Lower leg skin (tissue), 4 donors: ENCODE measurements at places on chromosomes 13 and 19. TPM values are rescaled to one million over a fixed set of nuclear protein-coding genes. Genes with fewer than 3 reads are reported as not detected.
A peak's percentile ranks its signal among the peaks of the same experiment; 100 is the strongest.

APOC4 gene
- not detected for total RNA-seq

GRCh38 chr13:103277959-103278694, 211.9 kb upstream of the SLC10A2 start:
- no peak for DNase-seq

DNA sequence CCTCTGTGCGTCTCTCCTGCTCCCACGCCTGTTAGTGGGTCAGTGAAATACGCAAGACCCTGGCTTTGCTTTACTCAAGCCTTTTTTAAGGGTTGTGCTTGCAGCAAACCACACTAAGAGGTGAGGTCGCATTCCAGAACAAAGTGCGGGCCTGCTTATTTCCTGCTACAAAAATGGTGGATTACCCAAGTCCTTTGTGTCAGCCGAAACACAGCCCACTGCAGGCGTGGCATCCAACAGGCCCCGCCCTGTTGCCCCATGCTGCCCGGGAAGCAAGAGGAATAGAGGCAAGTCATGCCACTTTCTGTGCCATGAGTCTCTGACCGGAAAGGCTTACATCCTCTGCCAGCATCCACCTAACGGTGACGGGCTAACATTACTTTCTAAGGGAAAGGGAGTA, 7.7 kb upstream of the IRS2 start:
- DNase-seq: no peak

KLK2 gene
- 31.2 TPM for total RNA-seq

SOX1 gene
- total RNA-seq: not detected

DNA sequence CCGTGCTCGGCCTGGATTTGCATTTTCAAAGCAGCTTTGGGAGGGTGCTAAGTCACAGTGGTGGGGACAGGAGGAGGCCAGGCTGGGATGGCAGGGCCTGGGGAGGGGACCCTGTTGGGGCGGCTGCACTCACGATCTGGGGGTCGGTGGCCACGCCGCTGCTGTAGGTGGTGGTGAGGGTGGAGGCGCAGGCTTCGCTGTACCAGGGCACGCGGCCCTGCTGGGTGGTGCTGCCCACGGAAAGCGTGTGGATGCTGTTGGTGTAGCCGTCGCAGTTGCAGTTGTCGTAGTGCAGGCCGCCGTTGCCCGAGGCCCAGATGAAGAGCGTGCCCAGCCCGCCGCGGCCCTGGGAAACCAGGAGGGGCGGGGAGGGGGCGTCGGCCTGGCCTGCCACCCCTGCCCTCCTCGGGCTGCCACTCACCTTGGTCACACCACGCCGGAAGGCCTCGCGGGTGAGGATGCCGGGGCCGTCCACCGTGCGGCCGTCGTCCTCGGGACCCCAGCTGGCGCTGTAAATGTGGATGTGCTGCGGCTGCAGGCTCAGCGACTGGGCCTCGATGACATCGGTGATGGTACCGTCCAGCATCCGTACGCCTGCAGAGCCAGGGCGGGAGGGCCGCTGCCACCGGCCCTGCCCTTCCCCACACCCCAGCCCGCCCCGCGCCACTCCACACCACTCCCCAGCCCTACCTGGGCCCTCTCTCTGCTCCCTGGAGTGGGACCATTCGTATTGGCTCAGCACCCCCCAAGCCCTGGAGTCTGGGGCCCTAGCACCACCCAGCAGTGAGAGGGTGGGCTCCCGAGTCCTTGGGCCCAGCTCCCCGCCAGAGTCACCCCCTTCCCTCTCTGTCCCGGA, 3.2 kb downstream of the PCSK4 start:
- DNase-seq: no peak

DNA sequence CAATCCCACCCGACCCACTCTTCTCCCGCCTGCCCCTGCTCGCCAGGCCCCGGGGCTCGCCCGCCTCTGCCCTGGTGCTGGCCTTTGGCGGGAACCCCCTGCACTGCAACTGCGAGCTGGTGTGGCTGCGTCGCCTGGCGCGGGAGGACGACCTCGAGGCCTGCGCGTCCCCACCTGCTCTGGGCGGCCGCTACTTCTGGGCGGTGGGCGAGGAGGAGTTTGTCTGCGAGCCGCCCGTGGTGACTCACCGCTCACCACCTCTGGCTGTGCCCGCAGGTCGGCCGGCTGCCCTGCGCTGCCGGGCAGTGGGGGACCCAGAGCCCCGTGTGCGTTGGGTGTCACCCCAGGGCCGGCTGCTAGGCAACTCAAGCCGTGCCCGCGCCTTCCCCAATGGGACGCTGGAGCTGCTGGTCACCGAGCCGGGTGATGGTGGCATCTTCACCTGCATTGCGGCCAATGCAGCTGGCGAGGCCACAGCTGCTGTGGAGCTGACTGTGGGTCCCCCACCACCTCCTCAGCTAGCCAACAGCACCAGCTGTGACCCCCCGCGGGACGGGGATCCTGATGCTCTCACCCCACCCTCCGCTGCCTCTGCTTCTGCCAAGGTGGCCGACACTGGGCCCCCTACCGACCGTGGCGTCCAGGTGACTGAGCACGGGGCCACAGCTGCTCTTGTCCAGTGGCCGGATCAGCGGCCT, 4.1 kb downstream of the LRFN3 start:
- DNase-seq: no peak

GRCh38 chr13:38898481-38898880, 92.2 kb downstream of the STOML3 start:
- no peak for DNase-seq

FBN3 gene
- not detected for total RNA-seq

DNA sequence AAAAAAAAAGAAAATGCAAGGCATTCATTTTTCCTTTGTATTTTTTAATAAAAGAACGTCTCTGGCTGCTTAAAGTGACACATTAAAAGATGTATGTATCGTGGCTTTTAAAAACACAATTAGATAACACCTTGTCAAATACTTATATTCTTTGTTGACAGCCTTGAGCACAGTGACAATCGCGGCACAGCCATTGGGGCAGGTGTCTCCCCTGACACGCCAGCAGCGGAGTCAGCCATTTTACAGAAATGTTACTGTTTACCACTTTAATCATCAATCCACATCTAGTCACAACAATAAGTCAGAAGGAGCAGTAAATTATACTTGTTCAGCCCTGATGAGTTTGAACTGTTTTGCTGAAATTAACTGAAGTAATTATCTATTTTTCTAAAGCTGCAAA, 224.1 kb downstream of the ZNF536 start:
- no peak for DNase-seq

DNA sequence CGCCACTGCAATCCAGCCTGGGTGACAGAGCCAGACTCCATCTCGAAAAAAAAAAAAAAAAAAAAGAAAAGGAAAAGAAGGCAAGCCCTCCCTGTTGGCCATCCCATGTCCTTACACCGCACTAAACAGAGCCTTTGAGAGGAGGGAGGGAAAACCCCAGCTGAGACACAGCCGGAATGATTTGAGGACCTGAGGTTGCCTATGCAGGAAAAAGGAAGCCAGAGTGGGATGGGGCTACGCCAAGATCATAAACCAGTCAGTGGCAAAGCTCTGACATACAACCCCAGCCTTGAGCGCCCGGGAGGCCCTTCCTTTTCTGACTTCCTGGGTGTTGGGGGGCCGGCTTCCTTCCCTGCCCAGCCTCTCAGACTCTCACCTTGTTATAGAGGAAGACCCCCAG, 12.5 kb upstream of the CHERP start:
- no peak for DNase-seq

GRCh38 chr19:37943480-37943879, 36.5 kb downstream of the SIPA1L3 start:
- DNase-seq: no peak

TMEM255B gene
- total RNA-seq: 3.7 TPM

ZNF726 gene
- 12.8 TPM for total RNA-seq

DNA sequence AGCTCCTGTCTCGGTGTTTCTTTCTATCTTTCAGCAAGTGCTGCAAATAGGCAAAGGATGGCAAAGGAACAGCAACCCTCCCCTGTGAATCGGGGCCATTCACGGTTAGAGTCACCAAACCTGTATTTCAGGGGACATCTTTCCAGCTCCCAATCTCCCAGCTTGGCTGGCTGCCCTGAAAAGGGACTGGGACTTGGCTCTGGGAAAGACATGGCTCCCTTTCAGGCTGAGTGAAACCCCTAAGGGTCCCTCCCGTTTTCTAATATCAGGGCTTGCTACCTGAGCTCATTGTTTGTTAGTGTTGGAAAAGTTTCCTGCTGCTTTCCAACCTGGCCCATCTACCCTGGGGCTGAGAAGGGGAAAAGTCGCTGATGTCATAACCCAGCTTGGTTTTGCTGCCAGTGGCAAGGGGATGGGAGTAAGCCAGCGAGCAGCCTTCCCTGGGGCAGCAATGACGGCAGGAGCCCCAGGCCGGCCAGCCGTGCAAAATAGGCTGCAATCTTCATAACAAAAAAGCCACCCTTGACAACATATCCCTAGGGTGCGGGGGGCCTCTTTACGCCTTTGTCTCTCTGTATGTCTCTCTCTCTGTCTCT, 29.9 kb downstream of the SERP2 start:
- DNase-seq: peak; percentile 46

ZNF791 gene
- total RNA-seq: 31.1 TPM

DNA sequence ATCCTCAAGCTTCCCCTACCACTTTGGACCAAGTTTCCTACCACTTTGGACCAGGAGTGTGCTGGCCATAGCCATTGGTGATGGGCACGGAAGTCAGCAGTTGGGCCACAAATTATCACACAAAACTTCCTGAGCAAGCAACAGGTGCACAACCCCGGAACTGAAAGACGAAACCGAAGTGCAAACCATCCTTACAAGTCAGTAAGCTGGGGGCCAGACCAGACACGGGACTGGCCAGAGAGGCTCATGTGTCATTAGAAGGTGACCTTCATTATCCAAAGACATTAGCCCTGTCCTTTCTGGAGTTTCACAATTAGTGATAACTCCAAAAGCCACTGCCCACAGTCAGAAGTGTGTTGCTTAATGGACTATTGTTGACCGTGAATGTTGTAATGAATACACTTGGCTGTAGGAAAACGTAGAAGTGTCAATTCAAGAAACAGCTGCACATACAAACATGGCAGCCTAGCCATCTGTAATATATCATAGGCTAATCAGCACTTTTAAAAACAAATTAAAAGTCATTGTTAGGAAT, 244.1 kb upstream of the IRS2 start:
- no peak for DNase-seq

DNA sequence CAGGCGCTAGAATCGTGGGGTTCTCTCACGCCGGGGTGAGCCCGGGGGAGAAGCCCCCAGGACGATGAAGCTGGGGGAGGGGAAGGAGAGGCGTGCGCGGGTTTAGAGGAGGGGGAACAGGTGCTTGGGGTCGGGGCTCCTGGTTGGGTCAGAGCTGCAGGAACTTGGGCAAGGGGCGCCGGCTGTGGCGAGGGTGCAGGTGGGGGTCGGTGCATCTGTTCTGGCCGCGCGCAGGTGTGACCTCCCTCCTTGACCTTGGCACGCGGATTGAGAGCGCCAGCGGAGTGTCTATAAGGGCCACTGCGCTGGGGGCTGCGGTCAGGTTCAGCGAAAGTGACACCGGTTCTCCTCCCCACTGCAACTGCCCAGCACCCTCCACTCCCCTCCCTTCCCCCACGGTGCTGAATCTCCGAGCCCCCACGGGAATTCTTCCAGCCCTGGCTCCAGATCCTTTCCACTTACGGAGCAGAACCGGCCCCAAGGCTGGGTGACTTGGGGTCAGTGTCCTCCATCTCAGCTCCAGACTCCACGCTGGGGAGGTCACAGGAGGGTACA, 618 bp downstream of the TMEM38A start:
- DNase-seq: peak; percentile 87

SLITRK6 gene
- total RNA-seq: 4.7 TPM

GRCh38 chr19:47427241-47428176, 8.2 kb upstream of the MEIS3 start:
- DNase-seq: peak; percentile 91

COX7A1 gene
- total RNA-seq: 1.1 TPM

CATSPERD gene
- not detected for total RNA-seq

DNA sequence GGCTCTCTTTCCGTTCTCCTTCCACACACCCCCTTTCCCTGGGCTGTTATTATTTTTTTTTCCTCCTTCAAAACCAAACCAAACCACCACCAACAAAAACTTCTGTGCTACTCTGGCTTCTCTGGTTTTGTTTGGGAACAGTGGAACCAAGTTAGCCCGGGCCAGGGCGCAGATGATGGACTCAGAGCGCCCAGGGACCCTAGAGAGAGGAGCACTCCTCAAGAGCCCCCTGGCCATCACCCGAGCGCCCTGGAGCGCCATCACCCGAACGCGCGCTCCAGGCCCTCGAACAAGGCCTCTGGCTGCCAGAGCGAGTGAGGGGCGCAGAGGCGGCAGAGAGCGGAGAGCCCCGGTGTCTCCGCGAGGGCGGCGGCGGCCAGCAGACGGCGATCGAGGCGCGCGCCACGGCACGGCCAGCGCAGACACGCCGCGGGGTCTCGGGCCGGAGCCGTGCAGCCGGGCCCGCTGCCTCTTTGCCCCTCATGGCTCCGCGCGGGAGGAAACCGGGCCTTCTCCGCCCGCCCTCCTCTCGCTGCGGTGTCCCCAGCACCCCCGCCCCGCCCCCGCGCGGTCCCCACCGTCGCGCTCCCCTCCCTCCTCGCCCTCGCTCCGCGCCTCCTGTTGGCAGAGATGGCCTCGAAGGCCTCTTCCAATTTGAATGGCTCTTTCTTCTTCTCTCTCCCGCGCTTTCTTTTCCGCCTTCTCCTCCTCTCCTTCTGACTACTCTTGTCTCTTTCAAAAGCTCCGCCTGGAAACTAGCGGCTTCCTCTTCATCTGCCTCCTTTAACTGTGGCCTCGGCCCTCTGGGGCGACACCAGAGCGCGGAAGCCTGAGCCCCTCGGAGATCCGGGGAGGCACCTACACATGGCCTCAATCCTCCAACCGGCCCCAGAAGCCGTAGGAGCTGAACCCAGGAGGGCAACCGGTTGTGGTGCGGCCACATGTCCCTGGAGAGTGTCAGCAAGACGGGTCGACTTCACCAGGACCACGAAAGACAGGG, 4.1 kb upstream of the SOX1 start:
- DNase-seq: peak; percentile 52

DNA sequence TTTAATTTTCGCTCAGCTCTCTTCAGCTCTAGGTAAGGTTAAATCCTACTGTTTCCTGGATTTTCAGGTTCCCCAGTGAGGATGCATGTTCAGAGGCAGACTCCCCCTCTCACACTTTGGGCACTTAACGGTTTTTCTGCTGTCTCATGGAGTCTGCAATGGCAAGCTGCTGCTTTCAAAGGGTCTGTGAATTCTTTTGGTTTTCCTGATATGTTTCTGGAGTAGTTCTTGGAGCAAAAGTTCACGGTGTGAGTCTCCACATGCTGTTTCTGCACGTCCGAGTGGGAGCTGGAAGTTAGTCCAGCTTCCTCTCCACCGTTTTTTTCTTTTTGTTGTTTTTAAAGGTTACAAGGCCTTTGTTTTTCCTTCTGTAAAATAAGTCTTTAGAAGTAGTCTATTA, 35.4 kb downstream of the DNAJC15 start:
- DNase-seq: no peak
